ENCODE measurements at places on chromosomes 2 and 18. TPM values are rescaled to one million over a fixed set of nuclear protein-coding genes. Genes with fewer than 3 reads are reported as not detected.

The ASXL3 gene
- not detected for total RNA-seq

The TMEM17 gene
- total RNA-seq, result not detected

The TNFAIP6 gene
- total RNA-seq, result not detected

The ST6GAL2 gene
- total RNA-seq, result not detected

The MOCOS gene
- total RNA-seq, result 0.16 TPM

The HNMT gene
- total RNA-seq, result not detected

The SOWAHC gene
- total RNA-seq, result 1.7 TPM

The AFTPH gene
- total RNA-seq, result 36.6 TPM

The NT5DC4 gene
- total RNA-seq, result not detected

The CD28 gene
- total RNA-seq, result 53.6 TPM

The UXS1 gene
- 34.9 TPM for total RNA-seq

The CRYGC gene
- total RNA-seq, result not detected

The FSIP2 gene
- total RNA-seq, result 0.21 TPM

The LAMA3 gene
- total RNA-seq, result 0.05 TPM

The DNAJB2 gene
- 55.6 TPM for total RNA-seq

The AGXT gene
- not detected for total RNA-seq

The AQP12B gene
- total RNA-seq, result not detected

The CHRND gene
- total RNA-seq, result not detected

The PIEZO2 gene
- total RNA-seq, result not detected

The MGAT5 gene
- 14.1 TPM for total RNA-seq

The ZNF513 gene
- 11.7 TPM for total RNA-seq

The SPP2 gene
- total RNA-seq, result not detected

The CIB4 gene
- total RNA-seq, result not detected

The NEU4 gene
- 3.2 TPM for total RNA-seq

The PROKR1 gene
- total RNA-seq, result not detected

The HOXD12 gene
- total RNA-seq, result not detected

The SERPINB10 gene
- total RNA-seq, result not detected

The DSC2 gene
- not detected for total RNA-seq

The MPP4 gene
- total RNA-seq, result not detected

The EPC2 gene
- total RNA-seq, result 25.4 TPM

The ASIC4 gene
- not detected for total RNA-seq

The IL1RL1 gene
- total RNA-seq, result 10.7 TPM

The SAG gene
- 0.05 TPM for total RNA-seq

The SLC38A11 gene
- not detected for total RNA-seq

The SLC4A5 gene
- 1.2 TPM for total RNA-seq

The ASTL gene
- 1.3 TPM for total RNA-seq

Data from activated T-helper 2 cell treated with anti-CD3 and anti-CD28 coated beads, Interferon-gamma antibody, Interleukin-2, Interleukin-4, amounts not matched to agents 10 μg/mL and 5 μg/mL and 100 μg/mL, durations not matched to agents 14 hours and 24 hours and 36 hours (primary cell).